Stimulated activated naive B cell treated with anti-CD40 and anti-IgM and Interleukin-4, amounts not matched to agents 10 μg/mL and 1 μg/mL and 100 μg/mL, for 72 hours (primary cell): ENCODE measurements at places on chromosomes 7 and 10.

DNA sequence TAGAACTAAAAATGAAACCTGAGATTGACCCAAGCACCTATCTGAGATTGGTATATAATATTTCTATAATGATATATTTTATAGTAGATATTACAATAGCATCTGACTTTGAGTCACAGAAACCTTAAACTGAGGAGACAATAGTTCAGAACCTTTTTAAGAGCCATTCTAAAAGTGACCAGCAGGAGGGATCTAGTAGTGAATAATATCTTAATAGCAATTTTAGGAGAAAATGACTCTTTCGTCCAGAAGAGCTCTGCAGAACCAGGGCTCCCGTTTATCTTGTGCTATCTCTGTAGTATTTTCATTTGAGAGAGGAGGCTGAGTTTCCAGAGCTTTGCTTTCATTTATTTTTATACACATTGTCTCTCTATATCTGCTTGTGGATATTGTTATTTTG is 68.1 kb downstream of the PODXL start:
- peaks cover 6% of the 10 kb centered on the region for H3K36me3 ChIP-seq
- H3K4me1 ChIP-seq, result no peaks in the 10 kb centered on the region
- no peak for DNase-seq
- H3K27ac ChIP-seq, result no peak overlapping the region
- no peak overlapping the region for H3K4me3 ChIP-seq
- H3K27me3 ChIP-seq, result no peaks in the 10 kb centered on the region

GRCh38 chr7:139340037-139340807 is 915 bp upstream of the FMC1 start:
- H3K27ac ChIP-seq, result peak overlapping the region; percentile 98
- peaks cover 33% of the 10 kb centered on the region for H3K36me3 ChIP-seq
- peaks cover 17% of the 10 kb centered on the region for H3K4me1 ChIP-seq
- peaks cover 6% of the 10 kb centered on the region for H3K27me3 ChIP-seq
- H3K4me3 ChIP-seq, result peak overlapping the region; percentile 94
- DNase-seq, result peak; percentile 98

GRCh38 chr7:17915796-17916195 is 24.5 kb downstream of the SNX13 start:
- DNase-seq, result no peak
- H3K4me1 ChIP-seq, result peaks cover 25% of the 10 kb centered on the region
- H3K27ac ChIP-seq, result no peak overlapping the region
- H3K4me3 ChIP-seq, result no peak overlapping the region

DNA sequence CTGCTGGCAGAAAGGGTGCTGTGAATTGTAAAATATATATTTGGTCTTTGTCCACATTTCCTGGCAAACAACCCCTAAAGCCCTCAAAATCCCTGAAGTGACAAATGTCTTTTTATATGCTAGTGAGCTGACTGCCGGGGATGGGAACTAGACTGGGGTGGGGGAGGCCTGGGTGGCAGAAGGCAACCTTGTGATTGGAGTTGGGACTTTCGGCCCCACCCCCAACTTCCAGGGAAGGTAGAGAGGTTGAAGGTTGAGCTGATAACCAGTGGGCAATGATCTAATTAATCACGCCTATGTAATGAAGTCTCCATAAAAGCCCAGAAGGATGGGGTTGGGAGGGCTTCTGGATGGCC is 2.7 kb downstream of the EPHA1 start:
- H3K27ac ChIP-seq, result no peak overlapping the region
- peaks cover 21% of the 10 kb centered on the region for H3K4me1 ChIP-seq
- H3K36me3 ChIP-seq, result no peaks in the 10 kb centered on the region
- no peak overlapping the region for H3K4me3 ChIP-seq

DNA sequence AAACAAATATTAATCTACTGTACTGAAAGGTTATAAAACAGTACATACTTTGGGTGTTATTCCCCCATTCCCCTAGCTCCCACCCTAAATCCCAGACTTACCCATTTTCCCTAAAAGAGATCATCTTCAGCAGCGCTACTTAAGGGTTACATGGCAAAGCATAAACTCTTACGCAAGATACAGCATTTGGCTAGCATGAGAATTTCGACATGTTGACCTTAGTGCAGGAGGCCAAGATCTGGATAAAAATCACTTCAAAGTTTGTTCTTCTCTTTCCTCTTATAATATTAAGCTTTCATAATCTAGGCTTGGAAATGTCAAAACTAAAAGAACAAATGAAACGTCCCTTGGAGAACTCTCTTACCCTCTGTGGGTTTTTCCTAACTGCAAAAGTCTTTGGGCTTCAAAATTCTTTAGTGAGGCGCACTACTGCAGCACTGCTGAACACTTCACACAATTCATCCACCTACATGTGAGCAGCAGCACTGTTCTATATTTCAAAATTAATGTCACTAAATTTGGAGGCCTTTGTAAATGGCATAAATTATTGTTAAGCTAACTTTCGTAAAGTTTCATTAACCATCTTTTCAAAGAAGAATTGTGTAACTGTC is 59.5 kb upstream of the PDLIM1 start:
- H3K36me3 ChIP-seq, result no peaks in the 10 kb centered on the region
- no peak overlapping the region for H3K4me3 ChIP-seq
- H3K27ac ChIP-seq, result no peak overlapping the region
- no peak for DNase-seq
- no peaks in the 10 kb centered on the region for H3K27me3 ChIP-seq

- peaks cover 59% of the 10 kb centered on the region for H3K4me1 ChIP-seq
- peak overlapping the region; percentile 93 for H3K27ac ChIP-seq
- H3K4me3 ChIP-seq, result peak overlapping the region; percentile 81
- no peak for DNase-seq
These were observed 56.8 kb downstream of the HK1 start for GRCh38 chr10:69335063-69335587.

DNA sequence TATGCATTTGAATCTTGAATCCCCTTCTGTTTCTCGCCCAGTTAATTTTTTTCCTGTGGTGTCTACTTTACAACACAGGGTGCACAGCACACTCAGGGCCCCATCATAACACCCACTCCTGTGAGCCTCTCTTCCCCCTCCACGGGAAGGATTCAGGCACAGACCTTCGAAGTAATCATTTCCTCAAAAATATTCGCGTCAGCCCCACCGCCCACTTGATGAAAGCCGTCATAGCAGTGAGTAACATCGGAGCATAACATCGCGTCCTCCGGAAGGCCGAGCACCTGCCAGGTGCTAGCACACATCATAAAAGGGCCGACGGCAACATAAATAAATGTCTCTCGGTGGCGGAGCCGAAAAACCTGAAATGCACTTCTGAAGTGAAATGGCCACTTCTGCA is 201.7 kb upstream of the ADARB2 start:
- peak; percentile 75 for DNase-seq
- no peaks in the 10 kb centered on the region for H3K36me3 ChIP-seq
- peak overlapping the region; percentile 93 for H3K27ac ChIP-seq
- H3K27me3 ChIP-seq, result peaks cover 7% of the 10 kb centered on the region
- peaks cover 37% of the 10 kb centered on the region for H3K4me1 ChIP-seq

GRCh38 chr10:115948465-115948864 is 324.5 kb downstream of the GFRA1 start:
- no peak for DNase-seq
- H3K36me3 ChIP-seq, result no peaks in the 10 kb centered on the region
- no peak overlapping the region for H3K4me3 ChIP-seq
- H3K4me1 ChIP-seq, result no peaks in the 10 kb centered on the region
- H3K27me3 ChIP-seq, result no peaks in the 10 kb centered on the region
- no peak overlapping the region for H3K27ac ChIP-seq

GRCh38 chr7:100247152-100247757 is 27.5 kb downstream of the PVRIG start:
- peaks cover 40% of the 10 kb centered on the region for H3K4me1 ChIP-seq
- peak overlapping the region; percentile 26 for H3K27ac ChIP-seq
- H3K4me3 ChIP-seq, result no peak overlapping the region

GRCh38 chr10:93334901-93335327 is 147.2 kb downstream of the MYOF start:
- no peak overlapping the region for H3K4me3 ChIP-seq
- peaks cover 11% of the 10 kb centered on the region for H3K27me3 ChIP-seq
- no peak overlapping the region for H3K27ac ChIP-seq
- H3K36me3 ChIP-seq, result no peaks in the 10 kb centered on the region

DNA sequence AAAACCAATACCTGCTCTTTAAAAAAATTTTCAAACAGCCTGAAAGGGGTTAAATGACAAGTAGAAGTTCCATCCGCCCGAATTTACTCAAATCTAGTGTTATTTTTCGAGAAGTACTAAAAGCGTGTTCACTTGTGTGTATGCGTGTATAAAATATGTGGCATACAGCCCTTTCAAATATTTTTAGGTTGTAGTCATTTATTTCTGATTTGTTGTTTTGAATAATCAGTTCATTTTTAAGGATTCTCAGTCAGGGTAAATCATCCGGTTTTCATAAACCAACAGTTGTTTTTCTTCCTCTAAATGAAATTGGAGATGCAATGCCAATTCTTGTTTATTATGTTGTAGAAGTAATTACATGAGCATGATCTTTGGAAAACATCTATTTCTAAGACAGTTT is 6.9 kb upstream of the SUN1 start:
- no peaks in the 10 kb centered on the region for H3K27me3 ChIP-seq
- no peak overlapping the region for H3K27ac ChIP-seq
- H3K4me1 ChIP-seq, result peaks cover 66% of the 10 kb centered on the region
- peaks cover 21% of the 10 kb centered on the region for H3K36me3 ChIP-seq
- H3K4me3 ChIP-seq, result no peak overlapping the region

- no peaks in the 10 kb centered on the region for H3K4me1 ChIP-seq
- no peaks in the 10 kb centered on the region for H3K27me3 ChIP-seq
- H3K27ac ChIP-seq, result no peak overlapping the region
- no peaks in the 10 kb centered on the region for H3K36me3 ChIP-seq
- no peak for DNase-seq
These were observed 407.4 kb downstream of the MAGI2 start for GRCh38 chr7:79046061-79046460.

DNA sequence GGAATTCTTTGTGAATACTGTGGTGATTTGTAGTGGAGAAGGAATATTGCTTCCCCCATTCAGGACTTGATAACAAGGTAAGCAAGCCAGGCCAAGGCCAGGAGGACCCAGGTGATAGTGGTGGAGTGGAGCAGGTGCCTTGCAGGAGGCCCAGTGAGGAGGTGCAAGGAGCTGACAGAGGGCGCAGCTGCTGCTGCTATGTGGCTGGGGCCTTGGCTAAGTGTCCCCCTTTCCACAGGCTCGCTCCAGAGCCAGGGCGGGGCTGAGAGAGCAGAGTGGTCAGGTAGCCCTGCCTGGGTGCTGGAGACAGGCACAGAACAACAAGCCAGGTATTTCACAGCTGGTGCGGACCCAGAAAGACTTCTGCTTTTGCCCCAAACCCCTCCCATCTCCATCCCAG is 162.9 kb downstream of the EGFR start:
- peaks cover 15% of the 10 kb centered on the region for H3K27me3 ChIP-seq
- H3K4me3 ChIP-seq, result no peak overlapping the region
- H3K4me1 ChIP-seq, result no peaks in the 10 kb centered on the region
- no peak overlapping the region for H3K27ac ChIP-seq
- no peaks in the 10 kb centered on the region for H3K36me3 ChIP-seq
- no peak for DNase-seq

- H3K4me3 ChIP-seq, result no peak overlapping the region
- no peak for DNase-seq
- peaks cover 8% of the 10 kb centered on the region for H3K4me1 ChIP-seq
- H3K27me3 ChIP-seq, result no peaks in the 10 kb centered on the region
- peaks cover 15% of the 10 kb centered on the region for H3K36me3 ChIP-seq
These were observed 50.0 kb downstream of the SUFU start for GRCh38 chr10:102553771-102554170.

DNA sequence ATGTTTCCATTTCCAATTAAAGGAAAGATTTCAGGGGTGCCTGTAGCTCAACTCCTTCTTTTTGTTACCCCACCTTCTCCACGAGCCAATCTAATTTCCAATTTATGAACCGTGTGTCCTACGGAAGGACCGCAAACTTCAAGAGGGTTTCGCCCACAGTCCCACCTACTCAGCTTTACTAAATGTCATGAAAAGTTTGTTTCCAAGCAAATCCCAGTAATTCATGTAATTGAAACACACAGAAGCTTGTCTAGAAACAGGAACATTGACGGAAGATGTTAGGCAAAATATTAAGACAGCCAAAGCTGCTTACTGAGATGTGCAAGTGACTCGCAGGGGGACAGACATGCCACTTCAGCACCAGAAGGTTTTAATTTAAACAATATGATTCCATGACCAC is 32.9 kb upstream of the LYZL1 start:
- no peaks in the 10 kb centered on the region for H3K4me1 ChIP-seq
- no peak overlapping the region for H3K27ac ChIP-seq
- no peak overlapping the region for H3K4me3 ChIP-seq
- H3K36me3 ChIP-seq, result no peaks in the 10 kb centered on the region
- no peak for DNase-seq

DNA sequence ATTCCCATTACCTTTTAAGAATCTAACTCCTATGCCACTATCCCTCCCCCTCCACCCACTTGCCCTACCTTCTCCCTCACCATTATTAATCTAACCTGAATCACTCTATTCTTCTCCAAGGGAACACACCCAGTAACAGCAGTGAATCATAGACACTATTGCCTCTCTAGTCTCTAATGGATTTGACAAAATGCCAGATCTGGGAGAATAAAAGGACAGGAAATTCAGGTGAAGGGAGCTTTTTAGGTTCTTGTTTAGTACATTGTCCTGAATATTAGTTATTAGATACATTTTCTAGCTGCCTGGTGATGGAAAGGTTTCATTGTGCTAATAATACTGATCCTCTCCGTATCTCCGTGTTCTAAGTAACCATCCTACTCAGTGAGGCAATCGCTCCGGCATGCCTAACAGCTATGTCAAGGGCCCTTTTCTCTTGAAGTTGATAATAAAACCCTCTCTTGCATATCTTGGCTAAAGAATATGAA is 4.1 kb upstream of the SFR1 start:
- peaks cover 24% of the 10 kb centered on the region for H3K4me1 ChIP-seq
- H3K27ac ChIP-seq, result no peak overlapping the region
- no peak overlapping the region for H3K4me3 ChIP-seq

DNA sequence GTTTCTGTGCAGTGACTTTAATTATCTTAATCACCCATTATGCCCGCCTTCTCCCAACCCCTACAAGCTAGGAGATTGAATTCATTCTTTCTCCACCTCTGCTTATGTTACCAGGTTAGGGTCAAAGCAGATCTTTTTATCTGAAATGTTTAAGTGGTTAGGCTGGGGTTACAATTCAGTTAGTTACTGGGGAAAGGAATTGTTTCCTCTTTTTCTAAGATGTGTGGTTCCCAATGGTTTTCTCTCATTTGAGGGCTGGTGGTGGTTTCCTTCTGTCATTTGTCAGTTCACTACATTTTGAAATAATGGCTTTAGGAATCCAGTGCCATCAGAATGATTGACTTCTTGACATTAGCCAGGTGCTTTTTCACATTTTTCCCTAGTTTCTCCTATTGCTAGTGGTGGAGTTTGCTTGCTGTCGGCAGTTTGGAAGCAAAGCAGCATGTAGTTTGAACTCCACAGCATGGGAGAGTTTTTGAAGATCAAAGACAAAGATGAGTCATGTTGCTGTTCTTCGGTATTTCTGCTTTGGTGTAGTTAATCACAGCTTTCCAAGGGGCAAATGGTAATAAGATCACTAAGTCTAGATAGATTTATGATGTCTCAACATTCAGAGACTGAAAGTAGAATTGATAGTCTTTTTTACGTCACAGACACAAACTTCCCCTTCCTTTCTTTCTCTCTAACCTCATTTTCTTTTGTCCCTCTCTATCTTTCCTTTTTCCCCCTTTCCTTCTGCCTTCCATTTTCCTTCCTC is 168.2 kb downstream of the SND1 start:
- peaks cover 45% of the 10 kb centered on the region for H3K36me3 ChIP-seq
- peak; percentile 4 for DNase-seq
- H3K4me1 ChIP-seq, result peaks cover 38% of the 10 kb centered on the region
- H3K4me3 ChIP-seq, result peak overlapping the region; percentile 63
- peak overlapping the region; percentile 86 for H3K27ac ChIP-seq
